ENCODE measurements at places on chromosomes 1 and 21.

- DNase-seq = no peak
Observed at GRCh38 chr1:9909234-9910046, 629 bp downstream of the CTNNBIP1 start.

DNA sequence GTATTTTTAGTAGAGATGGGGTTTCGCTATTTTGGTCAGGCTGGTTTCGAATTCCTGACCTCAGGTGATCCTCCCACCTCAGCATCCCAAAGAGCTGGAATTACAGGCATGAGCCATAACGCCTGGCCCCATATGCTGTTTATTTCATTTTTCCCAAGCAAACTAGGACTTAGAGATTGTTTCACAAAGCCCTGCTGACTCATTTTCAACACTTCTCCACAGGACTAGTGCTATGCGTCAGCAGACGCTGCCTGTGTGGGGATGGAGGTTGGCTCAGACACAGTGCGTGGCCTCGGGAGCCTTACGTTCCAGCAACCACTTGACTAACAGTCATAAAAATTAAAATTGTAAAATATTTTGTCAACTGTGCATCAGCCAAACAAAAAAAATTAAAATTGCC, 22.7 kb downstream of the PKNOX1 start:
- DNase-seq = no peak

DNA sequence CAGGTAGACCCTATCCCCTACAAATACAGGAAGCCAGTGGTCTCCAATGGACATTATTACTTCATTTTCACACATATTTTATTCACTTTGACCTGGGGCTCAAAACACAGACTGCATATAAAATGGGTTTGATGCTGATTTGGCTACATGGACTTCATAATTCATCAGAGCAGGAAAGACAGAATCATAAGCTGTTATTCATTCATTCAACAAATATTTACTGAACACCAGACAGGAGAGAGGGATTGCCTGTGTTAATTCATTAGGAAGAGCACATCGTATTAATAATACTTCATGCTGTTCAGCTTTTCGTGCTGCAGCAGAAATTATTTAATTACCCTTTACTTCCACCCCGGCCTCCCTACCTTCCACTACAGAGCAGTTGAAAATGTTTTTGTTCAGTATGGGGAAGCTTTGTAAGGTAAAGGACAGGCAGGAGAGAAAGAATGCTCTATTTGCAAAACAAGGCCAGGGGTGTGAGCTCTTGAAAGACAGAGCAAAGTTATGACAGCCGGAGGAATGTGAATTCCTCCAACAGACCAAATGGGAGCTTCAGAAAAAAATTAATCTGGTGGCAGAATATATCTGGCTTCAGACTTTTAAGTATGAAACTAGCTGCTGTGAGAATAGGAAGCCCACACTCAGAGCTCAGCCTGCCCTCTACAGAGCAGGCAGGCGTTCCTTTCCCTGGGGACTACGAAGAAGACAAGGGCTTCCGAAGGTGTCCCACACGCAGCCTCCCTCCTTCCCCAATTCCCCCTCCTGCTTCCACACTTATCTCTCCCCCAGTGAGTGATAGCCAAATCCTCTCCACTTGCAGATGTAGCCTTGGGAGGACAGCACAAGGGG, 58.0 kb downstream of the MDM4 start:
- no peak for DNase-seq

DNA sequence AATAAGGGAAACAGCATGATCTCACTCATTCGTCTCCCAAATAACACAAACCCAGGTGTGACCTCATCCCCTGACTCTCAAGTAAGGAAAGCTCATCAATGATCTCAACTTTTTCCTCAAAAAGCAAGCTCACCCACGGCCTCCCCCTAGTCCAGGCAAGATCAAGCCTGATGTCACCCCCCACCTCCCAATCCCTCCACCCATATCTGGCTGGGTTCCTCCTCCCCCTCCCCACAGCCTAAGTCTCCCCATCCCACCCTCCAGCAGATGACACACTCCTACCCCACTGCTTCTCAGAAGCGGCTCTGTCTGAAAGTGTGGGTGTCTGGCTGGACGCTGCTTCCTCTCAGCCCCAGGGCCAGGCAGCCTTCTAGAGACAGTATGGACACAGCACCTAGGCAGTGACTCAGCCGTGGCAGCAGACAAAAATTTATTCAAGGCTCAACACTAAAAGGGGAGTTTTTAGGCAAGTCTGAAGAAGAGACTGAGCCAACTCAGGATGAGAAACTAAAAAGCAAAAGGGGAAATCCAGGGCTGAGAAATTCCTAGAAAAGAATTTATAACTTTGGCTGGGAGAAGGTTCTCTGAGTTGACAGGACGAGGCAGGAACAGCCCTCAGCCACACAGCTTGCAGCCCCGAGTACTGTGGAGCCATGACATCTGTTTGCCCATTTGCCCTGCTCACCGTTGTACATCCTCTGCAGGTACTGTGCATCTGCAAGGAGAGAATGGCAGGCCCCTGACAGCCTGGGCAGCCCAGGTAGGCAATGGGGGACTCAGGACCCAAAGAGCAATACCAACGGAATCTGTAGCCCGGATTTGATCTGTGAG, 81.6 kb upstream of the LRRC8D start:
- DNase-seq = no peak

GRCh38 chr1:216805233-216805632, 82.0 kb upstream of the ESRRG start:
- DNase-seq = no peak

DNA sequence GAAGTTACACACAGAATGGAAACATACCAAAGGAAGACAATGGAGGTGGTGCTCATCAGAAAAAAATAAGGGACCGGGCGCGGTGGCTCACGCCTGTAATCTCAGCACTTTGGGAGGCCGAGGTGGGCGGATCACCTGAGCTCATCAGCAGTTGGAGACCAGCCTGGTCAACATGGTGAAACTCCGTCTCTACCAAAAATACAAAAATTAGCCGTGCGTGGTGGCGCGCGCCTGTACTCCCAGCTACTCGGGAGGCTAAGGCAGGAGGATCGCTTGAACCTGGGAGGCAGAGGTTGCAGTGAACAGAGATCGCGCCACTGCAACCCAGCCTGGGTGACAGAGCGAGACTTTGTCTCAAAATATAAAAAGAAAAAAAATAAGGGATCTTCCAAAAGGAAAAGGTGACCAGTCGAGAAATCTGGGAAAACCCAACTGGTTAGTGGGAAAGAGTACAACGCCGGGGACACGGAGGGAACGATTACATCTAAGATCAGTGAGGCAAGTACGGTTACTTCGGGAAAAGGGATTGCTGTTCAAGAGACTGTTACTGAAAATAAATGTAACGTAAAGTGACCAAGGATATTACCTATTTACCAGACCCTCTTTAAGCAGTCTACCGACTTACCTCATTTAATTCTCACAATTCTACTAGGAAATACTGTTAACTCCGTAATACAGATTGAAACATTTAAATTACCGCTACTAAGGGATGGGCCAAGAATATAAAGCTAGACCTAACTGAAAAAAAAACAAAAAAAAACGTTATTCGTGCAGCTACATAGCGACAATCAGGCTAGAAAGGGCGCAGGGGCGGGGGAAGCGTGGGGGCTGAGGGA, 822 bp downstream of the CCT3 start:
- no peak for DNase-seq

DNA sequence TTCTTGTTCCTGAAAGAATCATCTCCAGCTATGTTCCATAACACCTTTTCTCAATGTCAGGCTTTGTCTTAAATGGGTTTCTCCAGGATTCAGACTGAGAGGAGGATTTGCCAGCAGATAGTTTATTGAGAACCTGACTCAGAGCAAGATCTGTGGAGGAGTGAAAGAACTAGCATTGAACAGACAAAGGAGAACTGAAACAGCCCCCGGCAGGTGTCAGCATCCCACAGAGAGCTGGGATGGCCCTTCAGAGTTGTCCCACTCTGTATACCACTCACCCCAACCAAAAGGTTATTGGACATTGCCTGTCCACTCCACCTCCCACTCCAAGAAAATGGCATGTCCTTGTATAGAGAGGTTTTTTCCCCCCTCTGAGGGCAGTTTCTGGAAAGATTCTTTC, 270.7 kb downstream of the PAPPA2 start:
- DNase-seq = no peak

GRCh38 chr1:178407655-178408054, 89.1 kb downstream of the CLEC20A start:
- DNase-seq = no peak

DNA sequence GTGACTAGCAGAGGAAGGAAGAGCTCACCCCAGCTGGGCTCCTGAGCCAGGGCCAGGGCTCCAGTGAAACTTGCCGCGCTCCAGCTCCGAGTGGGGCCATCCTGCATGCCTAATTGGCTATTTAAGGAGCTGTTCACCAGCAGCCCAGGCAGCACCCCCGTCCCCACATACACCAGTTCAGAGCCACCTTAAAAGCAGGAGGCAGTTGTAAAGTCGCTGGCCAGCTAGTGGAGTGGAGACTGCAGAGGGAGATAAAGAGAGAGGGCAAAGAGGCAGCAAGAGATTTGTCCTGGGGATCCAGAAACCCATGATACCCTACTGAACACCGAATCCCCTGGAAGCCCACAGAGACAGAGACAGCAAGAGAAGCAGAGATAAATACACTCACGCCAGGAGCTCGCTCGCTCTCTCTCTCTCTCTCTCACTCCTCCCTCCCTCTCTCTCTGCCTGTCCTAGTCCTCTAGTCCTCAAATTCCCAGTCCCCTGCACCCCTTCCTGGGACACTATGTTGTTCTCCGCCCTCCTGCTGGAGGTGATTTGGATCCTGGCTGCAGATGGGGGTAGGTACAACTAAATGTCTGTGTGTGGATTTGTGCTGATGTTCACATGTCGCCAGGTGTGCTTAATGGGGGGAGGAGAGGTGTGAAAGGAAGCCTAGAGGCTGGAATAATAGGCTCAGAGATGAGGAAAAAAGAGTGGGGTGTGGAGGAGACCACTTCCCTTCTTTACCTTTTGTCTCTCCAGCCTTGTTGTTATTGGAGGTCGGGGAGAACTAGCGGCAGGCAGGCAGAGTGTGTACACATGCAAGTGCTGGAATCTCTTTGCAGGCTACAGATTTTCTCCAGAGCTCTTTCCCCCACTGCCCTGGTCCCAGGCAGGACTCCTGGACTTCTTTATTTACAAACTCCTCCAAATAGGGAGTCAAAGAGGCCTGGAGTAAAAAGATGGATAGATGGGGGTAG, at the start of gene CA14:
Gene CA14 (plus strand): TSS at position 151 of the 962 bp plus-strand sequence. CDS start 355 bp downstream, at position 506.
- no peak for DNase-seq
